ENCODE measurements at places on chromosomes 7 and 10.

- no peak for DNase-seq
Measured at GRCh38 chr10:44575601-44576380, 190.9 kb upstream of the CXCL12 start.

GRCh38 chr7:2633538-2634266 is 1.9 kb downstream of the TTYH3 start:
- DNase-seq: no peak

DNA sequence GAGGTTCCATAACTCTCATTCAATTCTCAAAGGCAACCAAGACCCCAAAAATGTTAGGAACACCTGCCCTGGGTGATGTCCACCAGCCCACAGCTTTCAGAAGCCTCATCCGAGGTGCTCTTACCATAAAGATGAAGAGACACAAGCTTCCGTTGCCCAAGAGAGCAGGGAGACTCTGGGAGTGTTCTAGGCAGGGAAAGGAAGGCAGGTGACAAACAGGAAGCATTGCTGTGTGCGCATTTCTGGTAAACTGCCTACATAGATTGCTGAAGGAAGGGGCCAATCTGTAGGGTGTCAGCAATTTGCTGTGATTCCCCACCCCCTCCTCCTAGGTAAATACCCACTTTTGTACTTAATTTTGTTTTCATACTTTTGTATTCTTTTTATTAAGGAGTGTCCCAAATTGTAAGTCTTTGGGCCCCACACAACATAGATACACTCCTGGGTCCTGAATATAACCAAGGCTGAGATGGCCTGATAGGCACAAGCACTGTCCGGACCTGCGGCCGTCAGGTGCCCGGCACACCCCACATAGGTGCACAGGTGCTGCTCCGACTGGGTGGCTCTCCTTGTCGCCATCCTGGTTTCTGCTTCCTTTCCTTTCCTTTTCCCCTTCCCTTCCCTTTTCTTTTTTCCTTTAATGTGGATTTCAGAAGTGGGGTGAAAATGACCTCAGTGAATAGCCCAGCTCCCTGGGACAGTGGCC is 51.4 kb upstream of the SMNDC1 start:
- DNase-seq: no peak

- DNase-seq: no peak
Measured at GRCh38 chr10:43190775-43191174, 52.5 kb downstream of the CSGALNACT2 start.

DNA sequence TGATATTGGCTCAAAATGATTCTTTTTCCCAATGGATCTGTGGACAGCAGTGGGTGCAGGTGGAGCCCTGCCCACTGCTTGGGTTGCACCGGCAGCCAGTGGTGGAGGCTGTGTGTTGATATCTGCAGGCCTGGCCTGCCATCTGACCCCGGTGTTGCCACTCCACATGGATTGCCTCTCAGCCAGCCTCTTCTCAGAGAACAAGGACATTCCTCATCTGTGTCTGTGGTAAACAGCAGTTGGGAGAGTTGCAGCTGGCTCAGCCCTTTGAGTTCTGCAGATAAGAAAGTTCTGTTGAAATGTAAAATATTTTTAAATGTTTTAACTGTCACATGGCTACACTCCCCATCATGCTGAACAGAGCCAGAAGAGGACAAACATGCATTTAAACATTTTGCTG is 374.9 kb upstream of the CELF2 start:
- no peak for DNase-seq

GRCh38 chr10:61010863-61011262 is 66.9 kb upstream of the RHOBTB1 start:
- DNase-seq: no peak

DNA sequence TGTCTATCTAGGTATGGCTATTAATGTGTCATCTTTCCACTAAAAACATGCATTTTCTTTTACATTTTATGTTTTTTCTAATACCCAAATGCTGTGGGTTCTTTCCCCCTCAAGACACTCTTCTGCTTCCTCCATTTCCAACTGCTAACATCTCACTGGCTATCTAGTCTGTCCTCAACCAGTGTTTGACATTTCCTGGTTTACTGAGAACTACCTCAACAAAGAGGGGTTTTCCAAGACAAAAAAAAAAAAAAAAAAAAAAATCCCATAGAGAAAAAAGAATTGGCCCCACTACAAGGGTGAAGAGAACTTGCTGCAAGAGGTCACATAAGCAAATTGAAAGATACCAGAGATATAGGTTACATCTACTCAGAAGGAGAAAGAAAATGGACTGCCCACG is 359.7 kb downstream of the CRPPA start:
- DNase-seq: no peak

DNA sequence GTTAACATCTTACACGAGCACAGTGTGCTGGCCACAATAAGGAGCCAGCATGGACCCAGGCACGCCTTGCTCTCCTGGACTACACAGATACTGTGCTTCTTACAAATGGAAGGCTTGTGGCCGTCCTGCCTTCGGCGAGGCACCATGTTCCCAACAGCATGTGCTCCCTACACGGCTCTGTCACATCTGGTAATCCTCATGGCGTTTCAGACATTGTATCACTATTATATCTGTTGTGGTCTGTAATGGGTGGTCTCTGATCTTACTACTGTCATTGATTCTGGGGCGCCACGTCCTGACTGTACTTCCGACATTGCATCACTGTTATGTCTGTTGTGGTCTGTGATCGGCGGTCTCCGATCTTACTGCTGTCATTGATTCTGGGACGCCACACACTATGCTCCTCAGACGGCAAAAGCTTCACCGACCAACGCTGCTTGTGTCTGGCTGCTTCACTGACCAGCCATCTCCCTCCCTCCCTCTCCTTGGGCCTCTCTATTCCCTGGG is 195.4 kb downstream of the MAD1L1 start:
- no peak for DNase-seq

GRCh38 chr7:129688503-129689222 is 77.1 kb downstream of the NRF1 start:
- DNase-seq: no peak

- no peak for DNase-seq
Measured at GRCh38 chr7:17687361-17687760, 252.9 kb downstream of the SNX13 start.

DNA sequence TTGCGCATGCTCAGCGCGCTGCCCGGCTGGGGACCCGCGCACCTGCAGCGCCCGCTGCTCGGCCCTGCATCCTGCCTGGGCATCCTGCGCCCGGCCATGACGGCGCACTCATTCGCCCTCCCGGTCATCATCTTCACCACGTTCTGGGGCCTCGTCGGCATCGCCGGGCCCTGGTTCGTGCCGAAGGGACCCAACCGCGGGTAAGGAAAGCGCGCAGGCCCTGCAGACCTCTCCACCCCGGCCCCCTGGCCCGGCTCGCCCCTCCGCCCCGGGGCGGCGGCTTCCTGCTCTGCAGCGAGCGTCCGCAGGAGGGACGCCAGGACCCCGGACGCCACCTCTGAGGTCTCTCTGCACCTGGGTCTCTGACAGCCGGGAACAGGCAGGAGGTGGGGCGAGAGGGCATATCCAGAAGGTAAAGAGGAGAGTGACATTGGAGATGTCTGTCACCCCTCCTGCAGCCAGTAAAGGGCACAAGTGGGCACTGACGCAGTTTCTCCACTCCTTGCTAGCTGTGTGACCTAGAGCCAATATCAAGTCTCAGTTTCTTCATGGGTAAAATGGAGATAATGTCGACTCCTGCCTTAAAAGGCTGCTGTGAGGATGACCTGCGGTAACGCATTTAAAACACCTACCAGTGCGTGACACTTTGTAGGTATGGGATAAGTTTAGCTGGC is 338 bp downstream of the ATP6V0E2 start:
- DNase-seq: no peak

- DNase-seq: no peak
Measured at GRCh38 chr7:116543664-116544063, 18.8 kb downstream of the CAV1 start.

DNA sequence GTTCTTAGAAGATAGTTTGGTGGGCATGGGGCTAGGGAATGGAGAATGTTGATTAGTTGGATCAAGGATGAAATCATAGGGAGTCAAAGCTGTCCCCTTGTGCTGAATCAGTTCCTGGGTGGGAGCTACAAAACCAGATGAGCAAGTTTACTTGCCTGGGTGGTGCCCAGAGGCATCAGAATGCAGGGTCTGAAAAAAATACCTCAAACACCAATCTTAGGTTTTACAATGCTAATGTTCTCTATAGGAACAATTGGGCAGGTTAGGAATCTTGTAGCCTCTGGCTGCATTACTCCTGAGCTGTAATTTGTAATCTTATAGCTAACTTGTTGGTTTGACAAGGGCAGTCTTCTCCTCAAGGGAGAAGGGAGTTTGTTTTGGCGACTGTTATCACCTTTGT is 34.4 kb downstream of the LHFPL3 start:
- no peak for DNase-seq

DNA sequence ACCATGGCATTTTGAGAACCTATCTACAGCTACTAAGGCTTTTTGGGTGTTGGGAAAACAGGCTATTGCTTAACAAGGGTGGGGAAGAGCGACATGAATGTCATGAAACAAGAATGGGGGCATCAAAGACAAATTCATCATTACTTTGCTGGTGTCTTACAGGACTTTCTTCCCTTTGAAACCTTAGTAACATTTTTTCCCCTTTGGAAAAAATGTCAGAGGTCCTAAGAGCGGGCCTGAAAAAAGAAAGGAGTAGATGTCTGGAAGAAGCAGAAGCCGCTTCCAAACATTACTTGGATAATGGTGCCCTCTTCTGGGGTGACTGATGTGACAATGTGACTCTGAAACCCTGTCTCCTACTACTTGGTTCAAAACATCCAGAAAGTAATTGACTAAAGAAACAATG is 3.8 kb upstream of the DDX50 start:
- DNase-seq: no peak

DNA sequence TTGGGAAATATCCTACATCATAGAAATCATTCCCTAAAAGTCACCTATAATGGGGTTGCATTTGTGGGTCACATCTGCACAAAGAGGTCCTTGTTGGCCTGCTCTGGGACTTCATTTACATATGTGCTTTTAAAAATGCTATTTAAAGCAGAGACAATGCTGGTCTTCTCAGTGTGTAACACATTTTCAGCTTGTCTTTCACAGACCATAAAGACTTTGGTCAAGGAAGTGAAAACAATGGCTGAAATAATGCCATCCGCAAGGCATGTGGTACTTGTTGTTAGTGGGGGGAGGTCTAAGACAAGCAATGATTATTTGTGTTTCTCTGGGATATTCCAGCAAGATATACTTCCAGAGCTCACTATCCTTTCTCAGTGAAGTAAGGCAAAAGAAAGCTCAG is 84.6 kb upstream of the PDLIM1 start:
- no peak for DNase-seq

GRCh38 chr7:103996017-103996551 is 6.6 kb upstream of the RELN start:
- DNase-seq: no peak

GRCh38 chr7:77734659-77735421 is 38.6 kb downstream of the RSBN1L start:
- no peak for DNase-seq

DNA sequence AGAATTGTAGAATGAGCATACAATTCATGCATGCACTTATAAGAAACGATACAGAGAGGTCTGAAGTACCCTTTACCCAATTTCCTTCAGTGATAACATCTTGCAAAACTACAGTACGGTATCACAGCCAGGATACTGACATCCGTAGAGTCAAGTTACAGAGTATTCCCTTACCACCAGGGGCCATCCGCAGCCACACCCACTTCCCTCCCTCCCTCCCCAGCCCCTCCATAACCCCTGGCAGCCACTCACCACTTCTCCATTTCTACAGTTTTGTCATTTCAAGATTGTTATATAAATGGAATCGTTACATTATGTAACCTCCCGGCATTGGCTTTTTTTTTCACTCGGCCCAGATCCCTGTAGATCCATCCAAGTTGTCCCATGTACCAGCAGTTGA is 113.6 kb upstream of the RET start:
- DNase-seq: no peak

- DNase-seq: no peak
Measured at GRCh38 chr7:34550996-34551395, 107.0 kb upstream of the NPSR1 start.

GRCh38 chr10:91460681-91461080 is 50.5 kb downstream of the HECTD2 start:
- no peak for DNase-seq

DNA sequence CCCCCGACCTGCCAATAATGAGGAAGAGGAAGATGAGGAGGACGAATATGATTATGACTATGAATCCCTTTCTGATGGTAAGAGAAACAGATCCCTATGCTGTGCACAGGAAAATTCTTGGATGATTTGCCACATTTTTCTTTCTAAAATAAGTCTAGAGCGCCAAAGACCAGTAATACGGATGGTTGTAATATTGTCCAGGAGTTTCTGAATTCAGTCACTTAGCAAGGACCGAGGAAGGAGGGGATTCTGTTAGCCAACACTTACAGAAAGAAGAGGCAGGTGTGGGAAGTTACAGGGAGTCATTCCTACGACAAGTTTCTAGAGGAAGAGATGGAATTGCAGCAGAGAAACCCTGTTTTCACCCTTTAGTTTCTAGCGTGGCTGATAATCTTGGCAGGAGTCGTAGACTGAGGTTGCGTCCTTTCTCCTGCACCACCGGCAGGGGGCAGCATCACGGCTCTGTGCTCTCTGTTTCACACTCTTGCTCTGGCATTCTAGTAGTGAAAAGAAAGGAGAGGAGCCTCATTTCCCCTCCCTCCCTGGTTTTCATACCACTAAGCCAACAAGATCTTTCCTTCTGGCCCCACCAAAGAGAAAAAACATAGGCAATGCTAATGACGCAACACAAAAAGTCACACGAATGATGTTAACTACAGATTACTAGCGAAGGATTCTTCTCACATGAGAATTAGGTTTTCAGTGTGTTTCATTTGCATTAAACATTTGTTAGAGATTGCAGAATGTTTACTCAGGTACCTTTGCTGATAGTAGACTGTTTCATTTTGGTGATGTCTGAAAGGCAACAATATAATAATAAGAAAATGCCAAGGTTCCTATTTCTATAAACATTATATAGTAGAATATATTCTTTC is 82.7 kb downstream of the NOC3L start:
- no peak for DNase-seq

DNA sequence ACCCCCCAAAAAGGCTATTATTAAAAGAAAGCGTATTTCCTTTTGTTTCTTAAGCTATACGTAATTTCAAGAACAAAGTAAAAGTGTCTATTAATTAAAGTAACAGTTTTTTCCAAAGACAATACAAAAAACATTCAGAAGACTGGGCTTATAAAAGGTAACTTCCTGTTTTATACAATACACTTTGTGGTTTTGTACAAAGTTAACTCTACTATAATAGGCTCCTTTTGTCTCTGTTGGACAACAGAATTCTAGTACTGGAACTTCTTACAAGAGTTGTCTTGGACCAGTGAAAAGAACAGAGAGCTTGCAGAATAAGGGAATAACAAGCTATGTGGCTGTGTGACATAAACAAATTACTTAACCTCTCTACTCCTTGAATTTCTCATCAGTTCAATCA is 21.5 kb downstream of the SFMBT2 start:
- DNase-seq: no peak

Measured in NCI-H187 treated with DMSO at 0.1 percent for 48 hours (cell line).